ENCODE measurements at places on chromosomes 1 and 21.

DNA sequence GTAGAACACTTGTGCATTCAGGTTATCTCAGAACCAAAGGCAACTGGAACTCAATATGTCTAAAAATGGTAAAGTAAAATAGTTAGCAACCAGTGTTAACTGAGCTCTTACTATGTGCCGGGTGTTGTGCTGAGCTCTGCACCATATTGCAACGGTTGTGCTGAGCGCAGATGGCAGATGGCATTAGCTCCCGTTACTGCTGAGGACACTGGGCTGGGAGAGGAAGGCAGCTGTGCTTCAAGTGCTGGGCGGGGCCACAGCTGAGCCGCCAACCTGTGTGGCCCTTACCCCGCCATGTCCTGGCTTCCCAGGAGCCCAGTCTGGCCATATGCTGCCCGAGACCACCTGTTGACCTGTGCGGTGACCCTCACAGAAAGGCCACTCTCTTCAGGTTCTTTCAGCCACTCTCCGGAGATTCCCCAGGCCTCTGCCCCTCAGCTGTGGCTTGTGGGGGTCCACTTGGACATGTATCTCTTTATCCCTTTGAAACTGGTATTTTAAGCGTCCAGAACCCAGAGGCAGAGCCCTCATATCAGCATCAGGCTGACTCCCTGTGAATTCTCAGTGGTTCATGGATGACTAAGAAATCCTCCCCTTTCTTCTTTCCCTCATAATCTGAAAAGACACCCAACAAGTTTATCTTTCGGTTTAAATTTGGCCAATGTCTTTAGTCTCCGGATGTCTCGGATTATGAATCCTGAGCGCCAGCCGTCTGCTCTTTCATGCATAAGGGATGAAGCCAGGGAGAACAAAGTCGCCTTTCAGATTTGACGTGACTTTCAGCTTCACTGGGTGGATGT, 26.4 kb downstream of the LDLRAP1 start:
- DNase-seq: no peak

- DNase-seq: no peak
These were observed 53.9 kb upstream of the RBM15 start for GRCh38 chr1:110285316-110285715.

DNA sequence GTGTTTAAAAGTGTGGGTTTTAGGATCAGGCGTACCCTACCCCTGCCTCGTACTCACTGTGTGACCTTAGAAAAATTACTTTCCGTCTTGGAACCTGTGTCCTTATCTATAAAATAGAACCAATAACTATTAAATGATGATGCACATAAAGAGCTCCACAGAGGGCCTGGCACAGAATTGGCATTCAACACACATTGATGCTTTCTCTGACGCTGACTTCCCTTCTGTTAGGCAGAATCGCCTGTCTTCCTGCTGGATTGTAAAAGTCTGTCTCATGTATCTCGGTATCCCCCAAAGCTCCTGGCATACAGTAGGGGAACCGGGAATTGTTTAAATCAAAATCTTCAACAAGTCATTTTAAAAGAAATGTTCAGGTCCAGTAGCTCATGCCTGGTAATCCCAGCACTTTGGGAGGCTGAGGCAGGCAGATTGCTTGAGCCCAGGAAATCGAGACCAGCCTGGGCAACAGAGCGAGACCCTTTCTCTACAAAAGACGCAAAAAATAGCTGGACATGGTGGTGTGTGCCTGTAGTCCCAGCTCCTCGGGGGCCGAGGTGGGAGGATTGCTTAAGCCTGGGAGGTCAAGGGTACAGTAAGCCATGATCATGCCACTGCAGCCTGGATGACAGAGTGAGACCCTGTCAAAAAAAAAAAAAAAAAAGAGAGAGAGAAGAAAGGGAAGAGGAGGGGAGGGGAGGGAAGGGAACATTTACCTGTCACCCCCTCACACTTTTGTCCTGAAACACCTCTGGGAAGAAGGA, 41.3 kb upstream of the FHAD1 start:
- DNase-seq: no peak

- DNase-seq: no peak
These were observed 30.4 kb downstream of the ARID4B start for GRCh38 chr1:235297579-235297978.

- no peak for DNase-seq
These were observed 157.7 kb downstream of the PIK3R3 start for GRCh38 chr1:45974541-45975269.

DNA sequence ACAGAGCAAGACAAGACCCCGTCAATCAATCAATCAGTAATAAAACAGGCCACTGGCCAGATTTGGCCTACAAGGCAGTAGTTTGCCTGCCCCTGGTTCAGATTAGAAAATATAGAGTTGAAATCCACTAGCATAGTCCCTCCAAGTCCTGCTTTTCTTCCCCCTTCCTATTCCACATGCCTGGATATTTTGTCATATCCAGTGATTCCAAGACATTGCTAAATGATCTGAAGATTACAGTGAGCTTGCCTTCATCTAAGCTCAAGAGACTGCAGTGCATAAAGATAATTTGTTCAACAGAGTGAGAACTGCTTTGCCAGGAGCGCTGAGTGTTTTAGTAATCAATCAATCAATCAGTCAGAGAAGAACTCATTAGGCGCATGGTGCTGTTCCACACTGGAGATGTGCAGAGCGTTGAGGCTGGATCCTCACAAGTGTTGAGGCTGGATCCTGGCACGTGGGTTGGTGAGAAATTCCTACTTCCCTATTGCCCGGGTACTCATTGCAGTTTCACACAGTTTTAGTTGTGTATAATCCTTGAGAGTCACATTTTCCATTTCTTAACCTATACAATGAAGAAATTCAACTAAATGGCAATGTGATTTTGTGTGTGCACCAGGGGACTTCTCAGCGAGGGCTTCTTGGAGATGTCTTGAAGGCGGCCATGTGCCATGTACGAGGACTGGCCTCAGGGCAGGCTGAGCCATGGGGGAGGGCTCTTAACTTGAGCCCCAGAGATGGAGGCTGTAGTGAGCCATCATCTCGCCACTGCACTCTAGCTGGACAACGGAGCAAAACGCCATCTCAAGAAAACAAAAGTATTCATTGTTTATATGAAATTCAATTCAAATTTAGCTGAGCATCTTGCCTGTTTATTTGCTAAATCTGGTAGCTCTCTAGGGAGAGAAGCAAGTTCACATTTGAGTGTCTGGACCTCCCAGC, 76.3 kb downstream of the TOMM20 start:
- DNase-seq: no peak

DNA sequence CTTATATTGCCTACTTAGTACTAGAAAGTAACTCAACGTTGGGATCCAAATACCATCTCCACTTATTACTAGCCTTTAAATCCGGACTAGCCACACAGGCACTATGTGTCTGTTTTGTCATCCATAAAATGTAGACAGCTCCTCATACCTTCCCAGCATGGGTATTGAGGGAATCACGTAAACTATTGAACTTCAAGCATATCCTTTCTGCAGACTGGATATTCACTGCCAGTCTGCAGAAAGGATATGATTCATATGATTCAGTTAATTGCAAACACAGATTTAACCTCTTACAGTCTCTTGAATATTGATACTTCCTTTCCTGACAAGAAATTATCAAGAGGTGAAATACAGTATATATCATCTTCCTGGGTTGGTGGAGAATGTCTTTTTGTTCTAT, 186.0 kb downstream of the LEPR start:
- no peak for DNase-seq

DNA sequence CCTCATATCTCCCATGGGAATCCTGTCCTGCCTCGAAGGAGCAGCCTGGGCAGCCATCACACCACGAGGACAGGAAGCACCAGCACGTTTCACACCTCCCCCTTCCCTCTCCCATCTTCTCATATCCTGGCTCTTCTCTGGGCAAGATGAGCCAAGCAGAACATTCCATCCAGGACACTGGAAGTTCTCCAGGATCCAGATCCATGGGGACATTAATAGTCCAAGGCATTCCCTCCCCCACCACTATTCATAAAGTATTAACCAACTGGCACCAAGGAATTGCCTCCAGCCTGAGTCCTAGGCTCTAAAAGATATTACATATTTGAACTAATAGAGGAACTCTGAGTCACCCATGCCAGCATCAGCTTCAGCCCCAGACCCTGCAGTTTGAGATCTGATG, 8.7 kb downstream of the SLAMF8 start:
- DNase-seq: no peak

GRCh38 chr1:198167436-198167934, 10.7 kb downstream of the NEK7 start:
- no peak for DNase-seq

DNA sequence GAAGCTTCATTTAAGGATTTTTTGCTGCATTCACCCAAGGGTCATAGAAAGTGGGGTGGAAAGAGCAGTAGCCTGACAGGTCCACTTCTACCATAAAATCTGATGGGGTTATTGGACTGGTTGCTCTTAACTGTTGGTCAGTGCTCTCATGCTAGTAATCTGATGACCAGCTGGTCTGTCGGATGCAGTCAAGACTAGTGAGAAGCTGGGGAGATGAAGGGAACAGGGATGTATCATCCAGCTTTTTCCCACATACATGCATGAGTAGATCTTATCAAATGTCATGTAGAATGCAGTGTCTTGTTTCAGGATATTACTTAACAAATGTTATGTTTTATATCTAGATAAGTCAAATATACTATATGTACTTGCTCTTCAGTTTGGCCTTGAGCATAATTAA, 11.1 kb downstream of the ATP1B1 start:
- no peak for DNase-seq

GRCh38 chr21:39564200-39564599, 48.5 kb upstream of the B3GALT5 start:
- no peak for DNase-seq

DNA sequence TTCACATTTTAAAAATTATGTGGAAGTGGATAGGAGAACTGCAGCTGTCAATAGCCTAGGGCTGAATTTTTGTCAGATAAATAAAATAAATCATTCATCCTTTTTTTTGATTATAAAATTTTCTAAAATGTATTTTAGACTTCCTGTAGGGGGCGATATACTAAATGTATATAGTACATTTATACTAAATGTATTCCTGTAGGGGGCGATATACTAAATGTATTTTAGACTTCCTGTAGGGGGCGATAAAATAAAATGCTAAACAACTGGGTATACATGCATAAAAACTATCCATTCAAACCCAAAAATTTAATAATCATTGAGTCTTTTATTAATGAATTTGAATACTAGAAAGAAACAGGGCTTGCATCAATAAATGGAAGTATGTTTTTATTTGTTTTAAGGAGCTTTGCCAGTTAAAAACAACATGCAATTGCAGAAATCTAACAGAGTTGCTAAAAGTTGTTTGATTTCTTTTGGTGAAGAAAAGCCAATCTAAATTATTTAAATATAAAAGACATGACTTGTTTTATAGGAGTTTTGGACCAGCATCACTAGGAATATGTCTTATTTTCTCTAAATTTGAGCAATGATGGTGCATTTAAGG, 31.4 kb downstream of the CLCA1 start:
- DNase-seq: no peak

DNA sequence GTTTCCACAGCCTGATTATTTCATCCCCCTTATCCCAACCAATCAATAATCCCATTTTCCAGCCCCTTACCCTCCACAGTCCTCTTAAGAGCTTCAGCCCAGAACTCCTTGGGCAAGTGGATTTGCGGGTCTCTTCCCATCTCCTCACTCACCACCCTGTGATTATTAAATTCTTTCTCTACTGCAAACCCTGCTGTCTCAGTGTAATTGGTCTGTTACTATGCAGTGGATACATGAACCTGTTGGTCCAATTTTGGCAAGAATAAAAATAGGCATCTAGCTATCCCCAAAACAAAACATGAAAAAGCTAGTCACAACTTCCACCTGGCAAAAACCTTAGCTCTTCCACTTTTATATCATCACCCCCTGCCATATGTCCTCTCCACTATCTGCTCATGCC, 36.2 kb upstream of the TNFSF4 start:
- no peak for DNase-seq

DNA sequence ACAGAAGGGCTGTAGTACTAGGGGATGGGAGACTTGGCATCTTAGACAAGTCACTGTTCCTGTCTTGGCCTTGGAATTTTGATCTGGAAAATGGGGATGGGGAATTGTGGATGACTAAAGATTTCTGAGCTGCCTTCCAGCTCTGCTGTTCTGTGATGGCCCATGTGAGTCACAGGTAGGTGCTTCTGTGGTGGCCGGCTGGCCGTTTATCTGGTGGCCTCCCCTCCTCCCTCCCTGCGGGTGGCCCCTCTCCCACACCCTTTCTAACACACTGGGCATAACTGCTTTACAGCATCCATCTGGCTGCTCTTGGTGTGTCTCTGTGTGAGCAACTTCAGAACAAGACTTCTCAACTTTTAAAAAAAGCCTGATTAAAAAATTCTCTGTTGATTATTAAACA, 35.9 kb downstream of the KCNA2 start:
- DNase-seq: no peak

DNA sequence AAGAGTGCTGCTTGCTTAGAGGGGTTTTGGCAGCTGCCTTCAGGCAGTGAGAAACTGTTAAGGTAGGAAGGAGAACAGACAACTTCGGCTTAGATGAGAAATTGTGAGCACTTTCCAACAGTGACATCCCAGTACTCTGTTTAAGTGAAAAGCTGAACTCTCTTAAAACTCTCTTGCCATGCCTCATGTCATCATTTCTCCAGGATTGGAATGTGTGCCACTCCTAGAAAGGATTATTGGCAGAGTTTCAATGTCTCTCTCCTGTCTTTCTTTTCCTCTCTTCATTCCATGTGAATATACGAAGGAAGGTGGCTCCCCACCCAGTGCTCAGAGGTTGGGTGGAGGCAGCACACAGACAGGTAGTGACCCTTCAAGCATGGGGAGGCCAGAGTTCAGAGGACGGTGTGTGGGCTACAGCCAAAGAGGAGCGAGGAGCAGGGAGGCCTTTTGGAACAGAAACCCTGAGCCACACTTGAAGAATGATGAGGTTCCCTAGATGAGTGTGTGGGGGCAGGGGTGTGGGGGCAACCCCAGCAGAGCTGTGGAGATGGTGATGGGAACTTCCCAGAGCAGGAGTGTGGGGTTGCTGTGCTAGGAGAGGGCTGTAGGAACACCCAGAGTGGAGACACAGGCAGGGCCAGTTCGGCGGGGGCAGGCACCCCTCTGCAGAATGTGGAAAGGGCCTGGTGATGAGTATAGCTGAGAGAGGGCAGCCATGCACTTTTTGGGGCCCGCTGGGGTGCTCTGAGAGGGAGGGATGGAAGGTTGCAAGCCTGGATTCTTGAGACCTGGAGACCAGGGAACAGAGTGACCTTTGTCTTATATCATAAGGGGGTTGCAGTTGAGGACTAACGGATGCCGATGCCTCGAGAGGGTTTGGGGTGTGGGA, 58.8 kb downstream of the GALNT2 start:
- DNase-seq: no peak

- DNase-seq: no peak
These were observed 66.8 kb downstream of the CAPZB start for GRCh38 chr1:19418503-19418971.

Measured in AG09319 (cell line).